ENCODE measurements at places on chromosomes 4 and X.
A peak's percentile ranks its signal among the peaks of the same experiment; 100 is the strongest.

GRCh38 chr4:147071209-147071740, 125.6 kb upstream of the TTC29 start:
- DNase-seq, result no peak

- DNase-seq, result no peak
Observed at GRCh38 chrX:80663331-80663730, 146.3 kb downstream of the BRWD3 start.

- DNase-seq, result peak; percentile 34
Observed at GRCh38 chr4:140326395-140326993, 47.0 kb upstream of the SCOC start.

DNA sequence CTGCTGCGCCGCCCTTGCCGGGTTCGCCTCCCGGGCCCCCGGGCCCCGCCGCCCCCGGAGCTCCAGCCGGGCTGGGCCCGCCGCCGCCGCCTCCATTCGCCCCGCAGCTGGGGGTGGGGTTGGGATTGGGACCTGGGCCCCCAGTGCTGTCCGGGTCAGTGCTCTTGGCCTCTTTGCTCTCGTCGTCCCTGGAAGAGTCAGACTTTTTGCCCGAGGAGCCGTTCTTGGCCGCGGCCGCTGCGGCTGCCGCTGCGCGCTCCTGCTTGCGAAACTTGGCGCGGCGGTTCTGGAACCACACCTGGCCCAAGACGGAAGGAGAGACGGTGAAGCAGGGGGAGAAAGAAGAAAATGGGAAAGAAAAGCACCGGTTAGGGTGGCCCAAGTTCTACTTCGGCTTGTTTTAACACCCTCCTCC, 2.5 kb downstream of the PHOX2B start:
- no peak for DNase-seq
